ENCODE measurements at places on chromosomes 7 and 10.

DNA sequence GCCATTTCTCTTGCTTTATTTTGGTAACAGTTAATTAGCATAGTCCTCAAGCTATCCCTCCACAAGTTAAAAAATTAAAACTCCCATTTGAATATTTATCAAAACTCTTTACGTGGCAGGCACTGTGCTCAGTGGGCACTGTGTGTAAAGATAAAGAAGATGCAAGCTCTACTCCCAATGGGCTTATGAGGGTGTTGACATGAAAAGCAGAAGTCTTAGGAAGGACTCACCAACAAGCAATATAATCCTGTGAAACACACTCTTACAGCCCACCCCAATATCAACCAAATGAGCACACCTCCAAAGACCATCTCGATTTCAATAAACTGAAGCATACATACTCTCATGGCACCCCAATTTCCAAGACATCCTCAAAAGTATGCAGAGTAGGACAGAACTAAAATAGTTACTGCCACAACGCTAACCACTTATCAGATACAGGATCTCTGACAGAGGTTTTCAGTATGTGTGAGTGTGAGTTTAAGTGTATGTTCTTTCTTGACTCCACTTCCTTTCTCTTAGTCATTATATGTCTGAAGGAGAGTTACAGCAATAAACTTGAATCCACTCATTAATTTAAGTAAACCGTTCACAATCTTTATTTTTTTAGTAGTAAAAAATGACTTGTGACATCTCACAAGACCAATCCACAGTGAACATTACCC is 120.0 kb downstream of the PDE1C start:
- DNase-seq: no peak

DNA sequence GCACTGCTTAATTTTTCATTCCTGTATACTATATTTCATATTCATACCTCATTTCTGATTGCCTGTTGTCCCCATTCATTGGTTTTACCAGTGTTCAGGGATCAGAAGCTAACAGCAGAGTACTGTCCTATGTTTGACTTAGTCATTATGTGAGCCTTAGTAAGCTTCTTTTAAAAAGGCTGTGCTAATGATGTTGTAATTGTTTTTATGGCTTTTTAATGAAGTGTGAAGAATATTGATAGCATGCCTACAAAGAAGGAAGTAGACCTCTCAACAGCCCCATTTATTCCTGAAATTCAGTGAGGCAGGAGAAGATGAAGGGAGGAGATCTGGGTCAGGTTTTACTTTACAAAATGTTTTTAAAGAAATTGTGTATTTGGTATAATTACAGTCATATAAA is 61.7 kb downstream of the AGK start:
- DNase-seq: no peak

DNA sequence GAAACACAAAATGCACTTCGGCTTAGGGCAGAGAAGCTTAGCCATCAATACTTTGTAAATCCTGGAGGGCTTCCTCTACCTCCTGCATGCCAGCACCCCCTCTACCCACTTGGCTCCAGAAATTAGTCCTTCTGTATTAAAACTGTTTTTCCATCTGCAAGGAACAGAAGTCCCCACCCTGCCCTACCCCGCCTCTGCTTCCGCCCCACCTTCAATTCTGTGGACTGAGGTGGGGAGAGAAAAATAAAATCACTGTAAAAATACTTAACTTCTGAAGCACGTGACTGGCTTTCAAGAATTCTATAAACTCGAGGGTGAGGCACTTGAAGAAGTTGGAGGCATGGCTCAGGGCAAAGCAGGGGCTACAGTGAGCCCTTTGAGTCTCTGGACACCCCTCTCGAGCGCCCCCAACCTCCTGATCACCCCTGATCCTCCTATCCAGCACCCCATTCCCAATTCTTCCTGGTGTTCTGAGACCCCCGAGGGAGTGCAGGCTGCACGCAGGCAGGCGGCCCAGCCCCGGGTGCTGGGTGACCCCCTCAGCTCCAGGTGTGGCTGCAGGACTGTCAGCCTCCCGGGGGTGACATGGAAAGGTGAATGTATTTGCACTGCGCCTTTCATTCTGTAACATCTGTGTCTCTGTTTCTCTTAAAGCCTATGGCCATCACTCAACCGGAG is 7.3 kb upstream of the KIAA1217 start:
- no peak for DNase-seq

- no peak for DNase-seq
Observed at GRCh38 chr7:123303926-123304325, 104.2 kb upstream of the SLC13A1 start.

DNA sequence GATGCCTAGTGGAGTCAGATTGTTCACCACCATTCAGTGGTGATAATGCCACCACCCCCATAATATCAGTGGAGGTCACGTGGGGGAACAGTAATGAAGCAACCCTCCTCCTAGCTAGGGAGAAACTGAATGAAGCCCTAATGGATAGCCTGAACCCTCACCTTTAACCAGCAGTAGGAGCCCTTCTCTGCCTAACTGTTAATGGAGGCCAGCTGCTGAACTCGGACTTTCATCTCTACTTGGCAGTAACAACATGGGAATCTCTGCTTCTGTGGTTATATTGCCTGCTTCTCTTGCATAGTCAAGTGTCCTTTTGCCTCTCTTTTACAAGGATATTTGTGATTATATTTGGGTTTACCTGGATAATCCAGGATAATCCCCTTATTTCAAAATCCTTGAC is 1097.9 kb downstream of the REEP3 start:
- DNase-seq: no peak

- no peak for DNase-seq
Observed at GRCh38 chr7:149725916-149726315, 47.5 kb downstream of the ZNF467 start.

DNA sequence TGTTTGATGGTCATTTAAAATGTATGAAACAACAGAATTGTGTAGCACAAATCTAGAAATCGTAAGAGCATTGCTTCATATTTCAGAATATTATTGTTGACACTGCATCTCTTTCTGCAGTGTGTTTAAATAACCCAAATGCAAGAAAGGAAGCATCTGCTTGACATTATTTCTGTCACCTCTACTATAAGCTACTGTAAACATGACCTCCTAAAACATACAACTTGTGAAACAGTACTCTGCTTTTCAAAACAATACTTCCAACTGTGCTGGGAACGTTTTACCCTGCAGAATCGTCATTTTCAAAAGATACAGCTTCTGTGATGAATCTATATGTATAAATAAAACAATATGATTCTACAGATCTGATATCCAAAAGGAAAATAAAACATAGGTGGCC is 82.0 kb downstream of the RNF133 start:
- DNase-seq: no peak

DNA sequence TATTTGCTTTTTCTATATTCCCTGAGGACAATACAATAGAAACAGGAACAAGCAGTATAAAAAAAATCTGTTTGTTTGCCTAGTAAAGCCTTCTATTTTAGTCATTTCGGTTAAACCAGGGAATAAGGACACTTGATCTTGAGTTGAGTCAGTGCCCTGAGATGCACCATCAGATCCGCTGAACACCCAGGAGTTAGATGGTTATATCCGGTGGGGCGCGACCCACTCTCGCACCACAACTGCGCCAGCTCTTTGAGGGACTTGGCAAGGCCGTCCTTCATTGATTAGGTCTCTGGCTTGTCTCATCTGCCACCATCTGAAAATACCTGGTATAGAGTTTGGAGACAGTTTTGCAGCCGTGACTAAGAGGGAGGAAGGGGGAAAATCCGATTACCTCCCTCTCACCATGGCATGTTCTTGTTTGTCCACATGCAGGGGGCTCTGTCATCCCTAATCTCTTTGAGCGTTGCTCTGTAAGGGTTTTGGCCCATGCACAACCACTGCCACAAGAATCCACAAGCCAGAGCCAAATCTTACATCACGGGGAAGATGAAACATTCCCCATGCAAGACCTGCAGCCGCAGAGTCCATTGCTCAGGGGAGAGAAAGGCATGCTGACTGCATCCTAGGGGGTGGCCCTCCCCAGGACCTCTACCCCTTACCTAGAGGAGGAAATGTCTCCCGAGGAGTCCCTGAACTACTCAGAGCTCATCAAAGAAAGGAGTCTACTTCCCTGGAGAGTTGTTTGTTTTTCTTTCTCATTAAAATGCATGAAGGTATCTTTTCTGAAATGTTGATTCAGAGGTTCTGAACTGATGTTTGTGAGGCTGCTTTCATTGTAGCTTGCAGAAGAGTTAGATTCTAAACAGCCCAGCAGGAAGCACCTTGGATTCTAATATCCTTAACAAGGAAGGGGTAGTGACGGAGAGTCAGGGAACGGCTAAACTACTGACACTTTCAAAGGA is 101.6 kb upstream of the FAM171A1 start:
- no peak for DNase-seq

DNA sequence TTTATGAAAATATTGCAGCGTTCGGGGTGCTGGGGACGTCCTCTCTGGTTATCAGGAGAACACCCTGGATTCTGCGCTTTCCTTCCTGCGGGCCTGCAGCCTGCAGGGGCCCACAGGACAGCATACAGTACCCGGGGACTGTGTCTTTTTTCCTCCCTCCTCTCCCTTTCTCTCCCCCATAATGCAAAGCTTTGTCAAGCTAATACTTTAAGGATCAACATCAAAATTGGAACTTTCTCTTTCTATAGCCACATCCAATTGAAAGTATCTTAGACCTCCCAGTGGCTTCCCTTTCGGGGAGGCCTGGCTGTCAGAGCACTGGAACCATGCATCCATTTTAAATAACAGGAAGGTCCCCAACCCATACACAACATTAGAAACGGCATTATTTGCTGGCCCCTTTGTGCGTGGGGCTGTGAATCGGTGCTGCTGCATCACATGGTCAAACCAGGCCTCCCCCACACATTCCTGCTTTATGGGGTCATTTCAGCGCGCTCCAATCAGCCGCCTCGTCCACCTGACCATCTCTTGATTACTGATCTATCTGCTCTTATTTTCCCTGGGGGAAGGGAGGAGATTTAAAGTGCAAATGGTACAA is 505.1 kb downstream of the DNAJB6 start:
- DNase-seq: no peak
